AG04449 (cell line): ENCODE measurements at places on chromosomes 4 and X.

GRCh38 chrX:13759152-13759718 lies 24.7 kb downstream of the OFD1 start:
- DNase-seq: no peak

GRCh38 chrX:133215747-133216146 lies 2.4 kb downstream of the TFDP3 start:
- no peak for DNase-seq

- DNase-seq: no peak
Measured at GRCh38 chr4:181688872-181689271, 554.3 kb upstream of the TENM3 start.

DNA sequence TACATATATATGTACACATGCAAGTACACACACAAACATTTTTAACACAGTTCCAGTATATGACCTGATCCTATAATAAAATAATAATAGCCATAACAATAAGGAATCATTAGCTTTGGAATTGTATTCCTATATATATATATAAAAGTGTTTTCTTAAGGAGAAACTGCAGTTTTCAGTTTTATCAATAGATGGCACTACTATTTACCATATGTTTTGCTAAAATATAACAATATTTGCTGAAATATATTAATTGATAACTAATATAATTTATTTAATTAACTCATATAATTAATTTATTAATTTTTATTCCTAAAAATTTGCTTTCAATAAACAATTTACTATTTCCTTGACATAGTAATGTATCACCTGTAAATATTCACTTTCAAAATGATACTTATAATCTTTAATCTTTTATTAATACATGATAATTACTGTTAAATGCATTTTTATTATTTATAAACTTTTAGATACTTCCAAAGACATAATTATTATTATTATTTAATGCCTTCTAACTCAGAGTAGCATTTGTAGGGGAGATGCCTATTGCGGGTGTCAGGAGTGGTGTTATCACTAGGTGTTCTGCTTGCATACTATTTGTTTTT lies 599.5 kb downstream of the FSTL5 start:
- no peak for DNase-seq

- DNase-seq: no peak
Measured at GRCh38 chrX:8868906-8869305, 67.7 kb upstream of the FAM9A start.

DNA sequence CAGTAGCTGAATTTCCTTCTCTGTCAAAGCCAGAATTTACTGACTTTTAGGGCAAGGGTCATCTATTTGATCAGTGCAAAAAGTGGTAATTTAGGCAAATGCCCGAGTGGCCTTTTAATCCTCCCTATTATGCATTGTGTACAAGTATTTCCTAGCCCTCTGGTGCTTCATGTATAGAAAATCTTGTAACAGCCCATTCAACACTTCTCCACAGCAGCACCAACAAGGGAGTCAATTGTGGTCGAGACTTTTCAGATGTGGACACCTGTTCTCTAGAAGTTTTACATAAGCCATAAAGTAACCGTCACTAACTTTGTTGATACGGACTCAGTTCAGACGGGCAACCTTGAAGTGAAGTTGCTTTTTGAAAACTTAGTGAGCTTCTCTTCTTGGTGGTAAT lies 50.9 kb upstream of the FHDC1 start:
- DNase-seq: no peak

DNA sequence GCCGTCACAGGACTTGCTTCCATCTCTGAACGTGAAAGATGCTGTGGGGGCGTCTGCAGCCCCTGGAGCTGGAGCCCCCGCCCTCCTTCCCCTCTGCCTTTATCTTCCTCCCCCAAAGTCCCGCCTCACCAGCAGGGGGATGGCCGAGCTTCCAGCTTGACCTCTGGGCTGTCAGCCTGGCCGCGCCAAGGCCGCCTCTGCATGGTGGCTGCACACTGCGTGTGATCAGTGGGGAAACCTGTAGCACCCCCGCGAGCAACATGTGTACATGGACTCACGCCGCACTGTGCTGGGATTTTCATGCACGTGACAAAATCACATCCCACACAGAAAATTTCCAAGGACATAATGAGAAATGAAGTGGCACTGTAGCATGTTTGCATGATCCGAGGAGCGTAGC lies 26.5 kb upstream of the PSAPL1 start:
- no peak for DNase-seq

DNA sequence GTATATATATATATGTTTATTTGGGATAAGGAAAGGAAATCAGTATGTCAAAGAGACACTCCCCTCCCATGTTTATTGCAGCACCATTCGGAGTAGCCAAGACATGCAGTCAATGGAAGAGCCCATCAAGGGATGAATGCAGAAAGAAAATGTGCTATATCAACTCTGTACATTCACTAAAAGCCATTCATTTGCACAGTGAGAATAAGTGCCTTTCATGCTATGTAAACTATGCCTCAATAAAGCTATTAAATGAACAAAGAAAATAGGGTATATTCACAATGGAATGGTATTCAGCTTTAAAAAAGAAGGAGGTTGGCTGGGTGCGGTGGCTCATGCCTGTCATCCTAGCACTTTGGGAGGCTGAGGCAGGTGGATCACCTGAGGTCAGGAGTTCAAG lies 20.3 kb downstream of the CD99 start:
- no peak for DNase-seq

GRCh38 chr4:81723927-81724587 lies 252.3 kb upstream of the RASGEF1B start:
- no peak for DNase-seq

- no peak for DNase-seq
Measured at GRCh38 chr4:2256156-2256731, 5.7 kb downstream of the MXD4 start.

- DNase-seq: no peak
Measured at GRCh38 chr4:60663769-60664168, 536.4 kb upstream of the ADGRL3 start.

- no peak for DNase-seq
Measured at GRCh38 chr4:142242156-142242555, 603.9 kb downstream of the INPP4B start.

- DNase-seq: no peak
Measured at GRCh38 chr4:110129544-110129943, 68.9 kb downstream of the ELOVL6 start.

- DNase-seq: no peak
Measured at GRCh38 chr4:145045180-145045579, 52.8 kb downstream of the ANAPC10 start.

DNA sequence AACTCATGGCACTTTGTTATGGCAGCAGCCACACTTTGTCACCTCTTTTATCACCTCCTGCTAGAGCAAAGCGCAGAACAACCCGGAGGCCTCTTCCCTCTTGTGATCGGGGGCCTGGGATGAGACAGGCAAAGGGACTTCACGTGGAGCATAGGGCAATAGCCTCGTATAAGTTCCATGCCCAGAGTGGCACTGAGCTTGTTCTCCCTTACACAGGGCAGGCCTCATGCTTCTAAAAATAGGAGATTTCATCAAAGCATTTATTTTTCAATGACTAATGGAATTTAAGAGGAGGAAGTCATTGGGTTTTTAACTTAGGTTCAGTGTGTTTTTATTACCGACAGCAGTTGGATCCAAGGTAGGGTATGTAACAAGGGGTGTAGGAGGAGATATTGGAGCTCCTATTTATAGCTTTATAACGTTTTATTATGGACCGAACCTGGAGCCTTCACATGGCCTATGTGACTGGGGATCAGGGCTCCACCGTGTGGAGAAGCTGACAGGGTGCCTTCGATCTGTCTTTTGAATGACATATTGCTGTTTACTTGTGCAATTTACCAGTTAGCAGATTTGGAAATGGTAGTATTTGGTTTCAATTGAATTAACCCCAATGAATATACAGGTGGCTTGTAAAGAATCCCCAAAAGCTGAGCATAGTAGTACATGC lies 93.8 kb downstream of the SLC2A9 start:
- DNase-seq: no peak

DNA sequence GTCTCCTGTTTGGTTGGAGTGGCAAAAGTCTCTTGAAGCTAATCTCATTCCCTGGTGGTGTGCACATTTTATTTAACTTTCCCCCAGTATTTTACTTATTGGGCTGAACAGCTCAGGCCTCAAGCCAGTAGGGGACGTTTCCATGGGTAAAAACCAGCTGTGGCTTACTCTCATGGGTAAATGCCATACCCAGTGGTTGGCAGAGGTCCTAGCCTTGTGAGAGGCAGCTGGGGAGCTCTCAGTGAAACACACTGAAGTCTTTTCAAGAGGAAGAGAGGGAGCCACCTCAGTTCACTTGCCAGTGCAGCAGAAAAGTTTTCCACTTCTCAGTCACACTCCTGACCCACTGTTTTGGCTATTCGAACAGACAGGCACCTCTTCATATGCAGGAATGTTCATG lies 1964.2 kb downstream of the ARAP2 start:
- DNase-seq: no peak

DNA sequence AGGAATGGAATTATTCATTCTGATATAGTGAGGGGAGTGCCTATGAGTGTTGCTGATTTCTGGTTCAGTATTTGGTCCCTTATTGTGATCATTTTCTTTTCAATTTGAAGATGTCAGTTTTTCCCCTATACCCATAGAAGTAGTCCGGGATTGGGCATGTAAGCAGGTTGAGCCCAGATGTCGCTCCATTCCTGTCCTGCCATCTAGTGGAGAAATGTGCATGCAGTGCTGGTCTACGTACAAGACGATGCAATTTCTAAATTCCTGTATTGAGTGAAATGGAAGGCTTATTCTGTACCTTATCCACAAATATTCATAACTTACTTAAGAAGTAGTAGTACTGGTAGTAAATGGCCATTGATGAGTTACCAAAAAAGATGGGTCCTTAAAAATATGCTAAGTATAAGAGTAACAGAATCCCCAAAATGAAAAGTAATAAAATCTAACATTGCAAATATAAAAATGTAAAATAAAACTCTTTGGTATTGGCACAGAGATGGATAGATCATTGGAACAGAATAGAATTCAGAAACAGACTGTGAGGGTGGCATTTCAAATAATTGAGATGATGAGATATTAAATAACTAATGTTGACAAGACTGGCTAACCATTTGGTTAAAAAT lies 60.9 kb downstream of the UGT8 start:
- DNase-seq: peak; percentile 1

DNA sequence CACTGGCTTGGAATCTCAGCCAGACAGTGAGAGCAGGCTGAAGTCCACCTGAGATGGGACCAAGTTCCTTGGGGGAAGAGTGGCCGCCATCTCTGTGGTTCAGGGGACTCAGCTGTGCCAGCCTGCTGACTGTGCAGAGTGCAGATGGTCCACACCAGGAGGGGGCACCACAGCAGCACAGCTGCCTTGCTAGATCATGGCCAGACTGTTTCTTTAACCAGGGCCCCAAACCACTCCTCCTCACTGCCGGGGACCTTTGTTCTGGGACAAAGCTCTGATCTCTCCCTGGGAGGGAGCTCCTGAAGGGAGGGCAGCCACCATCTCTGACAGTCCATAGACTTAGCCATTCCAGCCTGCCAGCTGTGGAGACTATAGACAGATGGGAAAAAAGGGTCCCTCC lies 2189.6 kb downstream of the PCDH7 start:
- no peak for DNase-seq

GRCh38 chr4:156830351-156830750 lies 141.2 kb downstream of the PDGFC start:
- DNase-seq: peak; percentile 17

DNA sequence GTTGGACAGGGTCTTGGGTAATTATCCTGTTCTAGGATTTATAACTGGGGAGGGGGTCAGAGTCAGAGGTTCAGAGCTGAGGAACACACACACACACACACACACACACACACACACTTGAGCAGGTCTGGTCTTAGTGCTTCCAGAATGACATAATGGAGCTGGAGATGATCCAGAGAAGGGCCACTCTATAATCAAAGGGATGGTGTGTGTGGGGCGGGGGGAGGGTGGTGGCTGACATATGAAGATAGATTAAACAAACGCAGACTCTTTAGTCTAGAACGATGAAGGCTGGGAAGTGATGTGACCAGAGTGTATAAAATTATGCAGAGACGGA lies 434 bp upstream of the TMEM255A start:
- DNase-seq: no peak

GRCh38 chr4:78625073-78625472 lies 73.5 kb downstream of the ANXA3 start:
- DNase-seq: no peak

DNA sequence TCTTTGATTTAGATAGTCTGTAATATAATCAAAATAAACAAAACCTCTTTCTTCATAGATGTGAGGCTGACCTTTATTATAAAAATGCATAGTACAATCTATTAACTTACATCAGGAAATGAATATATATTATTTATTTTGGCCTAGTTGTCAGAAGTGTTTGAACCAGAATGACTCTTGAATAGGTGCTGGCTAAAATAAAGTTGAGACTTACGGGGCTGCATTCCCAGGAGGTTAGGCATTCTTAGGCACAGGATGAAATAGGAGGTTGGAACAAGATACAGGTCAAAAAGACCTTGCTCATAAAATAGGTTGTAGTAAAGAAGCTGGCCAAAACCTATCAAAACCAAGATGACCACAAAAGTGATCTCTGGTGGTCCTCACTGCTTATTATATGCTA lies 1193.3 kb upstream of the IGFBP7 start:
- DNase-seq: no peak

DNA sequence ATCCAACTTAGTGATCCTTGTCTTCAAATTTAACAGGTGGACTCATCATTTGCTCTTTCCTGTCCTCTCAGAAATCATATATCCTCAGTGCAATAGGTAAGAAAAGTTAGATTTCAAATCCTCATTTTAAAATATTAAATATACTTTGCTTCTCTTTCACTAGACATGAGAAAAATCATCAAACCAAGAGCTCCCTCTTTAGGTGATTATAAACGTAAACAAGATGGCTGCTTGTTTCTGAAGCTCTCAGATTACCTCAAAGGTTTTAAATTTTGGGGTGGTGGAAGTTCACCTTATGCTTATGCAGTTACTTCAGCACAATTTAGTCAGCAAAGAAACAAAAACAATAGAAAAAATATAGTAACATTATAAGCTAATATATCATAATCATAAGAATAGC lies 27.3 kb downstream of the CSN3 start:
- no peak for DNase-seq

DNA sequence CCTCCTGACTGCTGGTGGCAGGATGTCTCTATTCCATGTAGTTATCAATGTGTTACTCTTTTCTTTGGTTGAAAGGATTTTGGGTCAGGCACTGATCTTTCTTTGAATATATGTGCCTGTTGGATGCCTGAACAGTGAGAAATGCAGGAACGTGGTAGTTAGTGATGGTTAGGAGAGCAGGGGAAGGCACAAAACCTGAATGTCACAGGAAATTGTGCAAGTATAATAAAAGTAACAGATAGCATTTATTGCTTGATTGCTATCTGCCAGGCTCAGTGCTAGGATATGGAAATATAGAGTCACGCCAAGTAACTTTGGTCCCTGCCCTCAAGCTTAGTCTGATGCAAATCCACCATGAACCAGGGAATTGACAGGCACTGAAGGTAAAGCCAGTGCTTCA lies 219.8 kb upstream of the FAT1 start:
- no peak for DNase-seq

- DNase-seq: peak; percentile 61
Measured at GRCh38 chr4:127870688-127871087, 10.0 kb upstream of the PLK4 start.

DNA sequence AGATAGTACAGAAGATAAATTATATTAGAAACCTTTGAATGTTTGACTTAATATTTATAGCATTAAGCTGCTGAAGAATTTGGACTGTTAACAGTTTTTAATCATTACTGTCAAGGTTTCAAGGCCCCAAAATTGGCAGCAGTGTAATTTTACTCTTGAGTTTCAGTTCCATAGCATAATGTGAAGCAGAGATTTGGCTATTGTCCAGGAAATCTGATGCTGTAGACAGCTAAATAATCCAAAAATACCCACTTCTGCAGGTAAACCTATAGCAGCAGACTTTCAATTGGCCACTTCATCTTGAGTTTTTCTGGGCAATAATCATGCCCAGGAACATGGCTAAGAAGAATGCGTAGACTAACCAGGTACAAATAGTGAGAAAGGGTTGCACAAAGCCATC lies 85.0 kb downstream of the RCHY1 start:
- DNase-seq: no peak
